HFFc6 (cell line): ENCODE measurements at places on chromosomes 13 and 19. TPM values are rescaled to one million over a fixed set of nuclear protein-coding genes. Genes with fewer than 3 reads are reported as not detected.

- no peak overlapping the region for H3K27ac ChIP-seq
- no peaks in the 10 kb centered on the region for H3K36me3 ChIP-seq
- H3K4me3 ChIP-seq, result no peak overlapping the region
- H3K4me1 ChIP-seq, result peaks cover 7% of the 10 kb centered on the region; the same call in 1 of the 2 replicates
- peaks cover 72% of the 10 kb centered on the region for H3K27me3 ChIP-seq
- DNase-seq, result no peak
Measured at GRCh38 chr19:5492635-5493409, 37.6 kb downstream of the ZNRF4 start.

DNA sequence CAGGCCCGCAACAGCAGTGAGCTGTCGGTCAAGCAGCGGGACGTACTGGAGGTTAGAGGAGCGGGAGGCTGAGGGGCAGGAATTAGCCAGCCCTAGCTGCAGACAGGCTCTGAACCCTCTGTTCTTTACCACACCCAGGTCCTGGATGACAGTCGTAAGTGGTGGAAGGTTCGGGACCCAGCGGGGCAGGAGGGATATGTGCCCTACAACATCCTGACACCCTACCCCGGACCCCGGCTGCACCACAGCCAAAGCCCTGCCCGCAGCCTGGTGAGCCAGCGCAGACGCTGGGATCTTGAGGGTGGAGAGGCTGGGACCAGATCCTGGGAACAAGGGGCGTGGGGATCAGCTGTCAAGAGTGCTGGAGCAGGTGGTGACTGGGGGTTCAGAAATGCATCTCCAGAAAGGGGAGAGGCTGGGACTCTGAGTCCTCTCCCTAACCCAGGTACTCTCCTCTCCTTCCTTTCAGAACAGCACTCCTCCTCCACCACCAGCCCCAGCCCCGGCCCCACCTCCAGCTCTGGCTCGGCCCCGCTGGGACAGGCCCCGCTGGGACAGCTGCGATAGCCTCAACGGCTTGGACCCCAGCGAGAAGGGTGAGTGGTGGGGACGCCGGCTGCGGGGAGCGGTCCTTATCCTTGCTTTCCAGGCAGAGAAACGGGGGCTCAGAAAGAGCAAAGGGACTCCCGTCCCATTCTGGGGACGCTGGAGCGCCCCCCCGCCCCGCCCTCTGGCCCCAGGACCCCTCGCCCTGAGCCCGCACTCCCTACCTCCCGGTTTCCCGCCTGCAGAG is 10.4 kb downstream of the EPS8L1 start:
- H3K4me3 ChIP-seq, result peak overlapping the region; percentile 53; the same call in 1 of the 2 replicates
- H3K4me1 ChIP-seq, result peaks cover 18% of the 10 kb centered on the region
- no peak overlapping the region for H3K27ac ChIP-seq
- DNase-seq, result no peak
- H3K36me3 ChIP-seq, result 0 out of 2 replicates have a peak, but pooled peaks cover 10% of the 10 kb centered on the region
- H3K27me3 ChIP-seq, result peaks cover 37% of the 10 kb centered on the region

GRCh38 chr19:19074196-19074882 is 10.5 kb downstream of the SLC25A42 start:
- no peaks in the 10 kb centered on the region; the same call in 1 of the 2 replicates for H3K27me3 ChIP-seq
- no peak overlapping the region for H3K27ac ChIP-seq
- H3K4me1 ChIP-seq, result no peaks in the 10 kb centered on the region
- no peaks in the 10 kb centered on the region; the same call in 1 of the 2 replicates for H3K36me3 ChIP-seq

GRCh38 chr13:20867408-20867807 is 35.1 kb downstream of the XPO4 start:
- H3K36me3 ChIP-seq, result 0 out of 2 replicates have a peak, but pooled peaks cover under 1% of the 10 kb centered on the region
- no peaks in the 10 kb centered on the region for H3K27me3 ChIP-seq
- H3K4me1 ChIP-seq, result peaks cover 24% of the 10 kb centered on the region
- DNase-seq, result no peak
- no peak overlapping the region for H3K4me3 ChIP-seq

- no peak for DNase-seq
- no peaks in the 10 kb centered on the region; the same call in none of the 2 replicates for H3K27me3 ChIP-seq
- peaks cover 7% of the 10 kb centered on the region for H3K4me1 ChIP-seq
Measured at GRCh38 chr13:79973533-79973963, 367.4 kb downstream of the SPRY2 start.

DNA sequence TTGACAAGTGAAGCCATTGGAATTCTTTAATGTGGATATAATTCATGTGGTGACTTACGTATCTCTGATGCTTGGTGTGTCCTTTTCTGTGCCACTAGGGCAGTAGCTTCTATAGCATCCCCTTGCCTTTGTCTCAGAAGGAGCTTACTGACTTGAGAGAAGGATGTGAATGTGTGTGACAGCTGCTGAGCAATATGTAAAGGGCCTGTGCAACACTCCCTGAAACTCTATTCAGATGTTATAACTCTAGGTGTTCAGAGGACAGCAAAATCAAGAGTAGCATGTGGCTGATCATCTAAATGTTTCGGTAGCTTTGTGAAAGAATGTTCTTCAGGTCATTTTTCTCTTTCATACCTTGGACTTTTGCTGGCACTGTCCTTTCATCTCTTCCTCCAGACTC is 189.5 kb downstream of the LMO7 start:
- peaks cover 75% of the 10 kb centered on the region for H3K36me3 ChIP-seq
- H3K4me3 ChIP-seq, result no peak overlapping the region
- no peak overlapping the region for H3K27ac ChIP-seq
- peaks cover 69% of the 10 kb centered on the region for H3K27me3 ChIP-seq
- H3K4me1 ChIP-seq, result peaks cover 53% of the 10 kb centered on the region

DNA sequence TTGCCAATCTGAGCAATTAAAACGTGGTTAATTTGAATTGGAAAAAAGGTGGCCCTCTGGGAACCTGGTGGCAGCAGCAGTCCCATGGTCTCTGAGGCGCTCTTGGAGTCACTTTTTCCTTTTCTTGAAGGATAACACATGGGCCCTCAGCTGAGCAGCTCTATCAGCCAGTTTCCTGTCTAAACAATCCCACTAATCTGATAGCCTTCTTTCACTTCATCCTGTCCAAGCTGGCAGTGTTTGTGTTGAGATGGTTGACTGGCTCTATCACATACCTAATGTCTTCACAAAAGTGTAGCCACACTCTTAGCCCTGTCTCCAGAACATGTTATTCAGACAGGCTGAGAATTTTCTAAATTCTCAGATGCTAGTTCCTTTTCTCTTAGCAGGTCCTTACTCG is 10.7 kb downstream of the MZT1 start:
- H3K4me3 ChIP-seq, result no peak overlapping the region
- no peak overlapping the region for H3K27ac ChIP-seq
- peaks cover 45% of the 10 kb centered on the region for H3K36me3 ChIP-seq
- no peaks in the 10 kb centered on the region for H3K27me3 ChIP-seq

GRCh38 chr13:98451676-98452470 is 125.0 kb downstream of the STK24 start:
- H3K27ac ChIP-seq, result peak overlapping the region; percentile 58
- peaks cover 50% of the 10 kb centered on the region for H3K36me3 ChIP-seq
- DNase-seq, result no peak
- peaks cover 28% of the 10 kb centered on the region for H3K27me3 ChIP-seq

DNA sequence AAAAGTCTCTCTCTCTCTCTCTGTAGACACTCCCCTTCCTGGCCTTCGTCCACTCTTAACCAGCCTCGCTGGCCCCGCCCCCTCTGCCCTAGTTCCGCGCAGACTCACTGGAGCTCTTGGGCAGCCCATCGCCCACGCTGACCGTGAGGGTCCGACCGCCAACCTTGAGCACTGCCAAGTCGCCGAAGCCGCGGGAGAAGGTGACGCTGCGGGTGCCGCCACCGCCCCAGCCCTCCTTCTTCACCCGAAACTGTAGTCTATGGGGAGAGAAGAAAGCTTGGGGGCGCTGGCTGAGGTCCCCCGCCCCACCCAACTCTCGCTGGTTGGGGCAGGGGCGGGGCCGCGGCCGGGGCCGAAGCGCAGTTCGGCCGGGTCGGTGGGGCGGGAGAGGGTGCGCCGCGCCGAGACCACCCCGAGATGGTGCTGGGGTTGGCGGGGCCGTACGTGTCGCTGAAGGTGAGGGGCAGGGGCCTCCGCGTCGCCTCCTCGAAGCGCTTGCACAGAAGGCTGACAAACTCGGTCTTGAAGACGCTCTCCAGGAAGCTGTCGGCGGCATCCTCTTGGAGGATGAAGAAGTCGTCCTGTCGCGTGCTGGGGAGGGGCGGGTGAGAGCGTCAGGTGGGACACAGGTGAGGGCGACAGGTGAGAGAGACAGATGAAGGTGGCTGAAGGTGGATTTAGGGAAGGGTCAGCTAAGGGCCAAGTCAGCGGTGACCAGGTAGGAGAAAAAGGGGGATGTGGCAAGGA is 12.6 kb upstream of the ZNF414 start:
- peak overlapping the region; percentile 25; the same call in 1 of the 2 replicates for H3K27ac ChIP-seq
- DNase-seq, result peak; percentile 85
- peaks cover 1% of the 10 kb centered on the region; the same call in 1 of the 2 replicates for H3K27me3 ChIP-seq
- H3K4me1 ChIP-seq, result peaks cover 7% of the 10 kb centered on the region
- H3K36me3 ChIP-seq, result peaks cover 18% of the 10 kb centered on the region

DNA sequence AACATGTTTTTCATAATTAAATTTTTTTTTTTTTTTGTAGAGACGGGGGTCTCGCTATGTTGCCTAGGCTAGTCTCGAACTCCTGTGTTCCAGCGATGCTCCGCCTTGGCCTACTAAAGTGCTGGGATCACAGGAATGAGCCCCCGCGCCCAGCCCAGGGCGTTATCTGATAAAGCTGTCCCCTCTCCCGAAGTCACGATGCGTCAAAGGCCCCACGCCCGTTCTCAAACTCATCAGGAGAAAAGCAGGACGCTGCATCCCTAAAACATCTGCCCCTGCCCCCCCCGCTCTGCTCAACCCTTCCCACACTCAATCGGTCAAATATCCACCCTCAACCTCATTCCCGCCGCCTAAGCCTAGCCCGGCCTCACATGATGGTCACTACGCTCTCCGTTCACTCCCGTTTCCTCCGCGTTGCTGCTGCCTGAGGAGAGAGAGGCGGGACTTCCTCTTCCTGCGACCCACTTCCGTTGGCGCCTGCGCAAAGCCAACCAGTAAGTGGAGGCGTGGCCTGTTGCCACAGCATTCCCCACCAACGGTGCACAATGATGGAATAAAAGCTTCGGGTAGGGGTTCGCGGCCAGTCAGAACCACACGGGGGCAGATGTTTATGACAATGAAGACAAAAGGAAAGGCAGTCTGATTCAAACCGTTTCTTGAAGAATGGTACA is at the start of gene SNRPD2:
TSS of gene SNRPD2 (minus strand) at position 438 of the 671 bp plus-strand sequence. CDS start at position 373, 65 bp downstream.
- H3K4me3 ChIP-seq, result peak within 1 kb of the TSS; percentile 99
- H3K36me3 ChIP-seq, result peaks cover 13% of the 10 kb centered on the region
- DNase-seq, result peak; percentile 95
- H3K27me3 ChIP-seq, result peaks cover 3% of the 10 kb centered on the region; the same call in 1 of the 2 replicates

DNA sequence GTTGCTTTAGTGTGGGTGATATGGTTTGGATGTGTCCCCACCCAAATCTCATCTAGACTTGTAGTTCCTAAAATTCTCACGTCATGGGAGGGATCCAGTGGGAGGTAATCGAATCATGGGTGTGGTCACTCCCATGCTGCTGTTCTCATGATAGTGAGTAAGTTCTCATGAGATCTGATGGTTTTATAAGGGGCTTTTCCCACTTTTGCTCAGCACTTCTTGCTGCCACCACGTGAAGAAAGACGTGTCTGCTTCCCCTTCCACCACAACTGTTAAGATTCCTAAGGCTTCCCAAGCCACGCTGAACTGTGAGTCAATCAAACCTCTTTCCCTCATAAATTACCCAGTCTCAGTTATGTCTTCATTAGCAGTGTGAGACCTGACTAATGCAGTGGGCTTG is 26.0 kb downstream of the OR10H4 start:
- H3K27me3 ChIP-seq, result peaks cover 1% of the 10 kb centered on the region; the same call in 1 of the 2 replicates
- no peak overlapping the region for H3K27ac ChIP-seq
- no peaks in the 10 kb centered on the region for H3K4me1 ChIP-seq
- no peak overlapping the region for H3K4me3 ChIP-seq
- H3K36me3 ChIP-seq, result no peaks in the 10 kb centered on the region

GRCh38 chr19:10679743-10680142 is 21.5 kb upstream of the QTRT1 start:
- DNase-seq, result no peak
- no peaks in the 10 kb centered on the region for H3K4me1 ChIP-seq
- no peak overlapping the region for H3K4me3 ChIP-seq
- H3K27me3 ChIP-seq, result peaks cover 7% of the 10 kb centered on the region
- no peak overlapping the region for H3K27ac ChIP-seq
- peaks cover 15% of the 10 kb centered on the region for H3K36me3 ChIP-seq

Gene HIPK4
- total RNA-seq, result 0.07 TPM in 2 of 3 replicates, not detected in the other

Gene STRN4
- 54.1 and 58.4 TPM in 2 replicates for total RNA-seq

Gene FGF22
- total RNA-seq, result 0.23 TPM in 1 of 3 replicates, not detected in the others

Gene IZUMO2
- total RNA-seq, result not detected in 3 replicates

Gene ZNF415
- total RNA-seq, result 3.3 to 3.8 TPM (median 3.6 TPM) in 3 replicates

Gene SIGLEC12
- not detected in 2 replicates for total RNA-seq

Gene SPACA7
- total RNA-seq, result not detected in 2 replicates

Gene BCL2L12
- total RNA-seq, result 26.7 to 34.3 TPM (median 34.1 TPM) in 3 replicates

Gene LILRB1
- total RNA-seq, result not detected in 3 replicates

Gene ERICH6B
- total RNA-seq, result not detected in 3 replicates
